ENCODE measurements at places on chromosomes 1 and 21.

- H3K36me3 ChIP-seq, result peaks cover 2% of the 10 kb centered on the region
- peak within 1 kb of the TSS; percentile 99 for H3K27ac ChIP-seq
- H3K4me3 ChIP-seq, result peak within 1 kb of the TSS; percentile 89
- DNase-seq, result no peak
- H3K27me3 ChIP-seq, result no peaks in the 10 kb centered on the region
These were observed at the start of gene SKI for GRCh38 chr1:2228157-2228594. SKI (plus strand) TSS chr1:2228319; CDS start chr1:2228767, 448 bp downstream.

- no peak for DNase-seq
- H3K4me1 ChIP-seq, result peaks cover 2% of the 10 kb centered on the region
- H3K36me3 ChIP-seq, result no peaks in the 10 kb centered on the region
- no peak overlapping the region for H3K27ac ChIP-seq
- H3K27me3 ChIP-seq, result peaks cover 29% of the 10 kb centered on the region
These were observed 1.5 kb downstream of the AK4 start for GRCh38 chr1:65149351-65150107.

GRCh38 chr21:32768530-32768929 lies 3.0 kb downstream of the PAXBP1 start:
- no peak for DNase-seq
- H3K36me3 ChIP-seq, result peaks cover 2% of the 10 kb centered on the region
- no peaks in the 10 kb centered on the region for H3K27me3 ChIP-seq
- H3K27ac ChIP-seq, result no peak overlapping the region
- H3K4me1 ChIP-seq, result peaks cover 5% of the 10 kb centered on the region

DNA sequence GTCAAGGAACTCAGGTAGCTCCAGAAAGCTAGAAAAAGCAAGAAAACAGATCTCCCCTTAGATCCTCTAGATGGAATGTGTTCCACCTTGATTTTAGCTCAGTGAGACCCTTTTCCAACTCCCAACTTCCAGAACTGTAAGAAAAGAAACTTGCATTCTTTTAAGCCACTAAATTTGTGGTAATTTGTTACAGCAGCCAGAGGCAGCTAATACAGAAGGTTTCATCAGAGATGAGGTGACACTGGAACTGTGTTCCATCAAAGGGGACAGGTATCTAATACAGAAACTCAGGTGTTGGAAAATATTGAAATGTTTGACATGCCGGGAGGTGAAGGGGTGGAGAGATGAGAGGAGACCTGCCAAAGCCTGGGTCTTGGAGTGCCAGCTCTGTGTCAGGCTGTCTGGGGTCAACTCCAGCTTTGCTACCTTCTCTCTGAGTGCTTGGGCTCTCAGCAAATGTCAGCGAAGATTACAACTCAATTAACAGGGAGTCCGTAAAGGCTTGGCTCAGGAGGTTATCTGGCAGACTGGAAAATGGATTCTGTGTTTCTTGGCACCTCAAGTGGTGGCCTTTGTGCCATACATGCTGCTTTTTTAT lies 71.3 kb downstream of the PLPP3 start:
- no peak for DNase-seq
- H3K27ac ChIP-seq, result peak overlapping the region; percentile 82
- H3K36me3 ChIP-seq, result peaks cover 50% of the 10 kb centered on the region
- H3K4me3 ChIP-seq, result no peak overlapping the region
- peaks cover 37% of the 10 kb centered on the region for H3K4me1 ChIP-seq

DNA sequence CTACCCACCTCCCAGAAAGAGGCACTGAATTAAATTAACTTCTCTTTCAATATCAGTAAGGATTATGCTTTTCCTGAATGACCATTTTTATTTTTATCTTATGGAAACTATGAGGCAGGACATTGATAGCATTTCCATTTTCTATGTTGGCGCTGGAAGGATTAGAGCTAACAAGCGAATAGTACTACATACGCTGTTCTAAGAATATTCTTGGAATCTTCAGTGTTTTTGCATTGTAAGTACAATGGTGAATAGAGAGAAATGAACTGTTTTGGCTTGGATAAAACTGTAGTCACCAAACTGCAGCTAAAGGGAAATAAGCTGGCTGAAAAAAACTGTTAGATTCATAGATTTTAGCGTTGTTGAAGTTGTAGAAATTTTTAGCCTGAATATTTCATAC lies 779.0 kb upstream of the ADGRL4 start:
- H3K4me1 ChIP-seq, result no peaks in the 10 kb centered on the region
- H3K36me3 ChIP-seq, result no peaks in the 10 kb centered on the region
- no peaks in the 10 kb centered on the region for H3K27me3 ChIP-seq
- H3K4me3 ChIP-seq, result no peak overlapping the region

GRCh38 chr1:67676287-67676686 lies 8.7 kb upstream of the GADD45A start:
- H3K36me3 ChIP-seq, result no peaks in the 10 kb centered on the region
- peaks cover 2% of the 10 kb centered on the region for H3K4me1 ChIP-seq
- H3K27me3 ChIP-seq, result no peaks in the 10 kb centered on the region
- no peak for DNase-seq
- no peak overlapping the region for H3K4me3 ChIP-seq
- no peak overlapping the region for H3K27ac ChIP-seq
